ENCODE measurements at places on chromosomes 7 and 10.

- DNase-seq = no peak
Observed at GRCh38 chr7:127882313-127882920, 148.8 kb downstream of the LRRC4 start.

GRCh38 chr7:18416988-18417387 is 78.6 kb upstream of the HDAC9 start:
- DNase-seq = no peak

DNA sequence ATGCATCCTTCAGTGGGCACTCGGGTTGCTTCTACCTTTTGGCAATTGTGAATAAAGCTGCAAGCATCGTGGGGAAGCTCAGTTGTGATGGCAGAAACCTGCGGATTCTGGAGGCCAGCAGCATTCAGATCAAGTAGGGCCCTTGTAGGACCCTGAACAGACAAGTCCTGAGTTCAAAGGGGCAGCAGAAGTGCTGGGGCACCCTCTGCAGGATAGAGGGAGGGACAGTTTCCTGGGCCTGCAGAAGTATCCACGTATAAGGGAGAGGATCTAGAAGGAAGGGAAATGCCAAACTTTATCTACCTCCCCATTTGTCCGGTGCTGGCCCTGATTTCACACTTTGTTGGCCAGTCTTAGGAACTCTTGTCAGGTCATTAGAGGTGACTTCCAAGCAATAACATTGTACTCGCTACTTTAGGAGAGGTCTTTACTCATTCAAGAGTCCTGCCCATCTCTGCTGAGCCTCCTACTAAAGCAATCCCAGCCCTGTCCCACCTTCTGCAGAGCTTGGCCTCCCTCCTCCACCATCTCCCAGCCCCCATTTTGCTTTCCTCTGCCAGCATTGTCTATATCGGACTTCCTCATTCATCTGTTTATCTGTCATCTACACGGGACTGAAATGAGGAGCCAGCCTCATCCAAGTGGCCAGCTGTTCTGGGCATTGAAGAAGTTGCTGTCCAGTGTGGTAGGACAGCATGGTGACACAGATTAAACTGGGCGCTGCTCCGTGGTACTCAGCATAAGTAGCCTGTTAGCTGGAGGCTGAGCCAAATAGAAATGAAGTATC is 26.6 kb upstream of the R3HCC1L start:
- DNase-seq = no peak

DNA sequence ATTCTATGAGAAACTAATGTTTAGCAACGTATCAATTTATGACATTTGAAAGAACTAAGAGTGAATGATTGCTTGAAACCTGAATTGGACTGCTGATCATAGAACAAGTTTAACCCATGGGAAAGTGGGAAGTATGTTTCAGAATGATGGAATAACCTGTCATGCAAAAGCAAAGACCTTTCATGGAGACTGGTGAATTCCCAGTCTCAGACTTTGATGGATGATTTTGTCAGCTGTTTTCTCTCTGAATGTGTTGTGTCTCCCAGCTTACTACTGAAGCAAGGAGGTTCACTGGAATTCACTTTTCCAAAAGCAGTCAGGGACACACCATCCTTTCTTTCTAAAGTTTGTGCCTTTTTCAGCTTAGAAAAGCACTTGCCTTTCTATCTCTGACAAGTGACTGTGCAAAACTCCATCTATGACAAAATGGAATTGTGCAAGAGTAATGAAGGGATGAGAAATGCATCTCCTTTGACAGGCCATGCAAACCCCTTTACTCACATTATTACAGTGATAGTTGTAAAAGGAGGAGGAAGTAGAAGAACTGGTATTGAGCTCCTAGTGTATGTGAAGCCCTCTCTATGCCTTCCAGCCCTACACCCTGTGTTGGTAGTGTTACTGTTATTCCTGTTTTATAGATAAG is 176.1 kb downstream of the PRKG1 start:
- DNase-seq = no peak

- DNase-seq = no peak
Observed at GRCh38 chr7:25665903-25666670, 437.8 kb upstream of the NPVF start.

DNA sequence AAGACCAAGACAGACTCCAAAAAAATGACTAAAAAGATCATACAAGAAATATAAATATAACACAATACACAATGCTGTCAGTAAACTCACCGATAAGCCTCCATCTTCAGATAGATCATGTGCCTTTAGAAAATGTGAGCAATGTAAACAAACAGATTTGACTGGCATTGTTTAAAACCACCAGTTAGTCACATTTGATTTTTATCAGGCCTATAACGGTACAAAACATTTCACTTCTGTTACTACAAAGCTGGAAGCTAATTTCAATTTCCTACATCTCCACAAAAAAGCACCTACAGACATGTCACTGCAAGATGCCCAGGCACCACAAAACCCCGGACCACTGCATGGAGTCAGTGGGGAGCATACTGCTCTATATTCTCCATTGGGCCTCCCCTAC is 18.9 kb downstream of the SGMS1 start:
- DNase-seq = no peak

- no peak for DNase-seq
Observed at GRCh38 chr10:113553149-113553548, 296 bp downstream of the HABP2 start.

DNA sequence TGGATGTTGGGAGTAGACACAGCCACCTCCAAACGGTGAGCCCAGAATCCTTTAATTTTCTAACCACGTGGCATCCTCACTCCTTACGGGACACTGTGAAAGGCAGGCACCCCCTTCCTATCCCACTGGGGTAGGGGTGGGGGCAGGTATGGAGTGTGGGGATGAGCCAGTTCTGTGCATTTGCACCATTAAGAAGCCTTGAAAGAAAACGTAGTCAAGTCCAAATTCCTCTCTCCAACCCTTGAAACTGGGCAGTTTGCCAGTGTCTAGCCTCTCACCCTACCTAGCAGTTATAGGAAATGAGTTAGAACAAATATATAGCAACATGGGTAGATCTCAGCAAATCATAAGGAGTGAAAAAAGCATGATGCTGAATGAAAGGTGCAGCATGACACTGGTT is 92.4 kb upstream of the LEP start:
- DNase-seq = no peak

DNA sequence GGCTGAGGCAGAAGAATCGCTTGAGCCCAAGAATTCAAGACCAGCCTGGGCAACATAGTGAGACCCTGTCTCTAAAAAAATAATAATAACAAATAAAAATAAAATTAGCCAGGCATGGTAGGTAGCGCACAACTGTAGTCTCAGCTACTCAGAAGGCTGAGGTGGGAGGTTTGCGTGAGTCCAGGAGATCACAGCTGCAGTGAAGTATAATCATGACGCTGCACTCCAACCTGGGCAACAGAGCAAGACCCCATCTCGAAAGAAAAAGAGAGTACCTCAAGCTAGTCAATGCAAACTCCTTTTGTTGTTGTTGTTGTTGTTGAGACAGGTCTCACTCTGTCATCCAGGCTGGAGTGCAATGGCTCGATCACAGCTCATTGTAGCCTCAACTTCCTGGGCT is 34.0 kb upstream of the NFE2L3 start:
- no peak for DNase-seq

DNA sequence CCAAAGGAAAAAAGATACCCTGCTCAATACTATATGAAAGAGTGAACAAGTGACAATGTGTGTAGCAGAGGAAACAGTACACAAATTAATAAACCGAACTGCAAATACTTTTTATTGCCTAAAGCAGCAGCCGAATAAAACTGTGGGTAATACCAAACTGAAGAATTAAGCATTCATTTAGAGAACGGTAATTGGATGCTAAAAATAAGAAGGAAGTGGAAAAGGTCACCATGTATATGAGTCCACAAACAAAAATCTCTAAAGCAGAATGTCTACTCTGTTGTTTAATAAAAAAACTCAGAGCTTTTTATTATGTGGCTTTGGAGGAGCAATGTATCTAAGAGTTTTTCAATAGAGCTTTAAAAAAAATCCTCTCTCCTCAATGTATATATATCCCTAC is 87.9 kb downstream of the ETV1 start:
- no peak for DNase-seq

GRCh38 chr7:10596827-10597226 is 376.8 kb upstream of the PHF14 start:
- DNase-seq = no peak

DNA sequence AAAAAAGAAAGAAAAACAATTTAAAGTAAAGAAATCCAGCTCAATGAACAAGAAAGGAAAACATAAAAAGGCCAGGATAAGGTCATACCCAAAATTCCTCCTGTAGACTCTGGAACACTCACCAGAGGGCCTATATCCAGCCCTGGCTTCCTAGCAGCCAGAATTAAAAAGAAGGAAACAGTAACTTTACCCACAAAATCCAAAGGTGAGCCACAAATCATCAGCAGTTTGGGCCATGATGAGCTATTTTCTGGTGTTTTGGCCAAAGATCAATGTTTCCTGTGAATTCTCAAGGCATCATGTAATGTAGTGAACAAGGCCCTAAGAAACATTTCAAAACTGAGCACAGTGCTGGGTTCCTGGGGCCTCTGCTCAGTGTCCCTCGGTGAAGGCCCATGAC is 87.8 kb downstream of the LARP4B start:
- DNase-seq = no peak

- DNase-seq = no peak
Observed at GRCh38 chr7:87935384-87935706, 1.3 kb downstream of the ADAM22 start.

Measured in psoas muscle (tissue), 8 donors.